Psoas muscle (tissue), 8 donors: ENCODE measurements at places on chromosomes 1 and 21. TPM values are rescaled to one million over a fixed set of nuclear protein-coding genes. Genes with fewer than 3 reads are reported as not detected.

DNA sequence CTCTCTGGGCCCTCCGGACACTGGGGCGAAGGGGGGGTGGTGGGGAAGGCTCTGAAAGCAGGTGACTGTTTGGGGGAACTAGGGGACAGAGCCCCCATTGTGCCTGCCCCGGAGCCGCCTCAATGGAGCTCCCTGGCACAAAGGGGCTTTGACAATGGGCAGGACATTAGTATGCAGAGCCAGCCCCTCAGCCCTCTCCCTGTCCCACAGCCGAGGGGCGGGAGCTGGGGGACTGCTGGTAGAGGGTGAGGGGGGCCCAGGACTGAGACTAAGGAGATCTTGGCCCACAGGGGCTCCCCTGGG is 7.8 kb downstream of the KCNJ10 start:
- H3K4me1 ChIP-seq: no peaks in the 10 kb centered on the region
- no peak overlapping the region for H3K4me3 ChIP-seq
- H3K27me3 ChIP-seq: peaks cover 2% of the 10 kb centered on the region
- DNase-seq: no peak
- H3K27ac ChIP-seq: no peak overlapping the region
- no peaks in the 10 kb centered on the region for H3K36me3 ChIP-seq

GRCh38 chr1:182740120-182740519 is 49.5 kb upstream of the NPL start:
- no peak overlapping the region for H3K27ac ChIP-seq
- no peaks in the 10 kb centered on the region for H3K4me1 ChIP-seq
- H3K27me3 ChIP-seq: no peaks in the 10 kb centered on the region
- DNase-seq: no peak
- no peak overlapping the region for H3K4me3 ChIP-seq
- H3K36me3 ChIP-seq: no peaks in the 10 kb centered on the region

The DHX9 gene
- total RNA-seq: 56.0 TPM

The CKS1B gene
- 6.6 TPM for total RNA-seq

The RGSL1 gene
- not detected for total RNA-seq

DNA sequence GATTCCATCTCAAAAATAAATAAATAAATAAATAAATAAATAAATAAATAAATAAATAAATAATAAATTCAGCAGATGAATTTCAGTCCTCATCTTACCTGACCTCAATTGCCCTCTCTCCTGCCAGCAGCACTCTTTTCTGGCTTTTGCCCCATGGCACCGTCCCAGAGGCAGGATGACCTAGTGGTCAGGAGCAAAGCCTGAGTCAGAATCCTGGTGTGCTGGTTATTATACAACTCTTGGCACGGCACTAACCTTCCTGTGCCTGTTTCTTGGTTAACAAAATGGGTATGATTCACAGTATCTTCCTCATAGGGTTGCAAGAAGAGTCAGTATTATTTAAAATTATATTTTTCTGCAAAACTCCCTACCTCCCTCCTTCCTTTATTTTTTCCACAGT is 43.0 kb downstream of the NKAIN1 start:
- H3K4me1 ChIP-seq: no peaks in the 10 kb centered on the region
- no peak overlapping the region for H3K27ac ChIP-seq
- H3K36me3 ChIP-seq: no peaks in the 10 kb centered on the region
- peak; percentile 54 for DNase-seq

GRCh38 chr1:215793180-215793579 is 226.1 kb downstream of the KCTD3 start:
- no peaks in the 10 kb centered on the region for H3K4me1 ChIP-seq
- H3K27me3 ChIP-seq: no peaks in the 10 kb centered on the region
- no peak overlapping the region for H3K27ac ChIP-seq

The LCE3E gene
- total RNA-seq: not detected

The SPRR1B gene
- total RNA-seq: not detected

- no peaks in the 10 kb centered on the region for H3K27me3 ChIP-seq
- no peak for DNase-seq
- H3K27ac ChIP-seq: no peak overlapping the region
- no peaks in the 10 kb centered on the region for H3K36me3 ChIP-seq
Measured at GRCh38 chr1:83670909-83671565, 327.9 kb downstream of the TTLL7 start.

DNA sequence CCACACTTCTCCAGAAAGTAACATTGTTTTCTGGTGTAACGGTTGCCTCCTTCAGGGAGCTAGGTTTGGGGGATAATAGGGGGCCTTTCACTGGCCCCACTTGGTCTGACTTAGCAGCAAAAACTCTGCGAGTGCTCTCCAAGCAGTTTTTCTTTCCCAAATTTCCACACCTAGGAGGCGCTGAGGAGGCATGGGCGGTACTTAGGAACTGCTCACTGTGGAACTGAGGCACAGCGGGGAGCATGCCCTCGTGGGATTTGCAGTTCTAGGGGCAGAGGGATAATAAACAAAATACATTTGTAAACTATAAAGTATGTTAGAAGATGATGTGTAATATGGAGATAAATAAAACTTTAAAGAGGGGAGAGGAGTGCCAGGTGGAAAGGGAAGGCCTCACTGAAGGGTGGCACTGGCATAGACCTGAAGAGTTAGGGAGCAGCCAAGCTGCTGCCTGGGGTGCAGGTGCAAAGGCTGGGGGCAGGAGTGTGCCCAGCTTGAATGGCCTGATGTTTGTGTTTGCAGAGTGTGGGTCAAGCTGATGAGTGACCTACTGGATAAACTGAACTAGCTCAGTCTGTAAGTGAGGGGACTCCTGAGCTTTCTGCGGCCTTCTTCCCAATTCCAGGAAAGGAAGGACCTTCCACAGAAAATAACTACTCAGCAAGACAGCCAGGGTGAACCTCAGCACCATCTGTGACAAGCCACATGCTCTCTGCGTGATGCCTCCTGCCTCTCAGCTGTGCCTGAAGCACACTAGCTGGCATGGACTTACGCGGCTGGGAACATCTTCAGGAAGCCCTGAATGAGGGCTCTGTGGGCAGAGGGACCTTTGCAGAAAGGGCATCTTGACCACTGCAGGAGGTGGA is 1.9 kb downstream of the EPHX1 start:
- peak overlapping the region; percentile 90 for H3K4me3 ChIP-seq
- no peaks in the 10 kb centered on the region for H3K36me3 ChIP-seq
- H3K27me3 ChIP-seq: no peaks in the 10 kb centered on the region
- peaks cover 55% of the 10 kb centered on the region for H3K4me1 ChIP-seq

The SERINC2 gene
- 34.1 TPM for total RNA-seq

DNA sequence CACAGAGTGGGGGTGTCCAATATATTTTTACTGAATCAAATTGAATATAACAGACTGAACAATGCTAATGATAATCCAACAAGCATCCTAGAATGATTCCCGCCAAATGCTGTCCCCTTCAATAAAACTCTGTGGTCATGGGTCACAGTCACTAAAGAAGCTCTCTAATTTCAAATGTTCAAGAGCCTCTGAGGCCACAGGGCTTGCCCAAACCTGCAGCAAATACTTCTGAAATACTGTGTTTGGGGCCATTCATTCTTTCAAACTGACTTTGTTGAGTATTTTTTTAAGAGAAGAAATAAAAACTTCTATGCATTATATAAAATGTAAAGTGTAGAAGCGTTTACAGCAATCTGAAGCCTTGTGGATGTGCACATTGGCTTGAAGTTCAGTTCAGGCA is 7.6 kb upstream of the BEND5 start:
- H3K27me3 ChIP-seq: peaks cover 2% of the 10 kb centered on the region
- no peak overlapping the region for H3K4me3 ChIP-seq
- H3K36me3 ChIP-seq: no peaks in the 10 kb centered on the region
- DNase-seq: no peak

- no peaks in the 10 kb centered on the region for H3K4me1 ChIP-seq
- peaks cover 96% of the 10 kb centered on the region for H3K36me3 ChIP-seq
- DNase-seq: no peak
- H3K27ac ChIP-seq: no peak overlapping the region
- no peaks in the 10 kb centered on the region for H3K27me3 ChIP-seq
Measured at GRCh38 chr1:236854605-236854983, 59.5 kb downstream of the MTR start.

The PDC gene
- not detected for total RNA-seq

The OR14K1 gene
- total RNA-seq: not detected

DNA sequence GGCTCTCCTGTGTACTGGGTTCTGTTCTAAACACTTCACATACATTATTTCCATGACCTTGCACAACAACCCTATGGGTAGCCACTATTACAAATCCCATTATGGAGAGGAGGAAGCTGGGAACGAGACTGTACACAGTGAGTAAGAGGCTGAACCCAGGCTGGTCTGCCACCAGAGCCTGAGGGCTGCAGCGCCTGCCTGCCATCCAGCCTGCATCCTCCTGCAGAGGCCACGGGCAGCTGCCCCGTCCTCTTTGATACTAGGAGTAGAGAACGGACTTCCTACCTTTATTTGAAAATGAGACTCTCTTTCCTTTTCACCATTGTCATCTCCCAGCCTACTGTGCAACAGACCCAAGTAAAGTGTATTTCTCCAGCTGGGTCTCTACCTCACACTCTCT is 370.0 kb downstream of the HHAT start:
- H3K4me1 ChIP-seq: no peaks in the 10 kb centered on the region
- no peaks in the 10 kb centered on the region for H3K36me3 ChIP-seq
- H3K27ac ChIP-seq: no peak overlapping the region
- H3K27me3 ChIP-seq: no peaks in the 10 kb centered on the region

DNA sequence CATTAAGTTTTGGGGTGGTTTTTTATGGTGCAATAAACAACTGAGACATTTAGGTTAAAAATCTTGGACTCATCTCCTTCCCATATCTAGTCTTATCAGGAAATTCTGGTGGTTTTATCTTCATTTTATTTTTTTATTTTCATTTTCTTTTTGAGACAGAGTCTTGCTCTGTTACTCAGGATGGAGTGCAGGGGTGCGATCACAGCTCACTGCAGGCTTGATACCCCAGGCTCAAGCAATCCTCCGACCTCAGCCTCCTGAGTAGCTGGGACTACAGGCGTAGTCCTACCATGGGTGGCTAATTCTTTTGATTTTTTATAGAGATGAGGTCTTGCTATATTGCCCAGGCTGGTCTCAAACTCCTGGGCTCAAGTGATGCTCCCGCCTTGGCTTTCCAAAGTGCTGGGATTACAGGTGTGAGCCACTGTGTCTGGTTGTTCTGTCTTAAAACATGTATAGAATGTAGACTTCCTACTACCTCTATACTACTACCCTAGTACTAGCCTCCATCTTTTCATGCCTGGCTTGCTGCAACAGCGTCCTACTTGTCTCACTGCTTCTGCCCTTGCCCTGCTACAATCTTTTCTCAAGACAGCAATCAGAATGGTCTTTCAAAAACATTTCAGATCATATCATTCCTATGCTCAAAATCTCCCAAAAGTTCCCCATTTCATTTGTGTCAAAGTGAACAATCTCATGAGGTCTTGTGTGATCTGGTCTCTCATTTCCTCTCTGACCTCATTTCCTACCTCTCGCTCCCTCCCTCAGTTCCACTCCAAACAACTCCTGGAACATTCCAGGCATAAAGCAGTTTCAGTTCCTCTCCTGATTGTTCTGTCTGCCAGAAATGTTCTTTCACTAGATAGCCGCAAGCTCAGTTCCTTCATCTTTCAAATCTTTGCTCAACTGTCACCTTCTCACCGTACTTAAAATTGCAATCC is 5.9 kb upstream of the FCGR2A start:
- no peaks in the 10 kb centered on the region for H3K36me3 ChIP-seq
- H3K4me3 ChIP-seq: no peak overlapping the region
- DNase-seq: no peak
- H3K4me1 ChIP-seq: peaks cover 6% of the 10 kb centered on the region

- H3K27ac ChIP-seq: no peak overlapping the region
- no peak for DNase-seq
- H3K4me1 ChIP-seq: no peaks in the 10 kb centered on the region
- H3K36me3 ChIP-seq: no peaks in the 10 kb centered on the region
Measured at GRCh38 chr21:21675601-21676000, 677.4 kb downstream of the NCAM2 start.

The GSTM5 gene
- 0.81 TPM for total RNA-seq

GRCh38 chr1:8402109-8402710 is 84.3 kb downstream of the SLC45A1 start:
- no peak for DNase-seq
- H3K36me3 ChIP-seq: peaks cover 17% of the 10 kb centered on the region
- no peaks in the 10 kb centered on the region for H3K27me3 ChIP-seq
- H3K4me1 ChIP-seq: peaks cover 49% of the 10 kb centered on the region

- H3K4me1 ChIP-seq: no peaks in the 10 kb centered on the region
- no peak overlapping the region for H3K4me3 ChIP-seq
- peaks cover 9% of the 10 kb centered on the region for H3K27me3 ChIP-seq
- no peak for DNase-seq
- H3K27ac ChIP-seq: no peak overlapping the region
Measured at GRCh38 chr21:45580181-45580575, 37.9 kb upstream of the SLC19A1 start.
